CD4-positive, alpha-beta T cell (primary cell): ENCODE measurements at places on chromosomes 7 and 10.

GRCh38 chr7:17159500-17160037, 138.9 kb upstream of the AHR start:
- no peaks in the 10 kb centered on the region for H3K27me3 ChIP-seq
- H3K4me3 ChIP-seq = no peak overlapping the region
- H3K27ac ChIP-seq = no peak overlapping the region
- DNase-seq = no peak
- no peaks in the 10 kb centered on the region for H3K4me1 ChIP-seq

DNA sequence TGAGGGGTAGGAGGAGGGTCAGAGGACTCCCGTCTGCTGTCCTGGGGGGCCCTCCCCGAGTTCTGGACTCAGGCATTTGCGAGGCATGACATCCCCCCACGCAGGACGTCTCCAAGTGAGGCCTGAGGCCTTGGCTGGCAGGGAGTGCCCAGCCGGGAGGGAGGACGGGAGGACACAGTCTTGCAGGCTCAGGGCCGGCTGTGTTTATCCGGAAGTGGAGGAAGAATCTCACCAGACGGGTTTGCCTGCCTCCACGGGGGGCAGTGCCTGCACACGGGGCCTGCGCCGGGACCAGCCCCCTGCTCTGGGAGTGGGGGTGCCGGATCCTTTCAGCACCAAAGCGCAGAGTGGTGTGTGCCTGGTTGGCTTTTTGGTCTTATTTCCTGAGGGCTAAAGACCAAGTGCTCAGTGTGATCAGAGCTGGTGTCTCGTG, 10.9 kb downstream of the PWWP2B start:
- no peaks in the 10 kb centered on the region for H3K27me3 ChIP-seq
- H3K4me3 ChIP-seq = no peak overlapping the region
- peaks cover 21% of the 10 kb centered on the region for H3K4me1 ChIP-seq
- H3K27ac ChIP-seq = no peak overlapping the region
- peaks cover 10% of the 10 kb centered on the region for H3K36me3 ChIP-seq

DNA sequence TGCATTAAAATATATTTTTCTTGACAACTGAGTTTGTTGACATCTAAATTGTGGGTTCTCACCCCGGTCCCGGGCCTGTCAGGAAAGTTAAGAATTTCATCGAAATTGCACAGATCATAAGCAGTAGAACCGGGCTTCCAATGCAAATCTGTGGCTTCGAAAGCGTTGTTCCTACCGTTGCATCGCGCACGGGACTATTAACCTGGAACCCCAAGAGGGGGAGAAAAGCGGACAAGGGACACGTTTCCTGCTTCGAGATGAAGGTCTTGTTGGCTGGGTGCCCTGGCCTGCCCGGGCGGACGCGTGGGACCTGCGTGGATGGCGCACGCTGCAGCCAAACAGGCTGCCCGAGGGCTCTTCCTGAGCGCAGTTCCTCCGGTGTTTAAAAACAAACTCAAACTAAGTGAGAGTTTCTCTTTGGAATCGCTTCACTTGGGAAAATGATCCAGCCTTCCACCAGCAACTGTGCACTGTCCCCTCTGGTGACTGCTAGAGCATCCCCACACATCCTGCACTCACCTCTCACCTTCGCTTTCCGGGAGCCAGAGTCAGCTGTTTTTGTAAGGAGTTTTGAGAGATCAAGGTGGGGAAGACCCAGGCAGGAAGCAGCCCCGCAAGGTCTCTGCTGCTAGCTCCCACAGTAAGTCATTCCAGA, 5.1 kb upstream of the TBX20 start:
- peaks cover 99% of the 10 kb centered on the region for H3K27me3 ChIP-seq
- no peak overlapping the region for H3K4me3 ChIP-seq
- no peak for DNase-seq
- H3K4me1 ChIP-seq = peaks cover 5% of the 10 kb centered on the region
- no peaks in the 10 kb centered on the region for H3K36me3 ChIP-seq
- H3K27ac ChIP-seq = no peak overlapping the region

GRCh38 chr10:120578890-120579289, 121.9 kb downstream of the PLPP4 start:
- no peak for DNase-seq
- no peaks in the 10 kb centered on the region for H3K36me3 ChIP-seq
- no peaks in the 10 kb centered on the region for H3K27me3 ChIP-seq
- no peak overlapping the region for H3K27ac ChIP-seq
- no peak overlapping the region for H3K4me3 ChIP-seq
- H3K4me1 ChIP-seq = no peaks in the 10 kb centered on the region

DNA sequence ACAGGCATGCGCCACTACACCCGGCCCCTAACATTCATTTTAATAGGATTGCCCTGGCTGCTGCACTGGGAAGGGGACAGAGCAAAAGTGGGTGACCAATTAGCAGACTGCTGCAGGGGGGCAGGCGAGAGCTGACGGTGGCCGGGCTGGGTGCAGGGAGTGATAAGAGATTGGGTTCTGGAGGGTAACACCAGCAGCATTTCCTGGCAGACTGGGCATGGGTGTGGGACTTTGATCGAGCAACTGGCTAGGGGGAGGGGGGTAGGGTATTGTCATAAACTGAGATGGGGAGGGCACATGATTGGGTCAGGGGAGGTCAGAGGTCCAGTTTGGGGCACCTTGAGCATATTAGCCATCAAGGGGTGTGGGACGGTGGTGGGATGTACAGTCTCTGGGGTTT, 20.2 kb upstream of the AMZ1 start:
- peaks cover 7% of the 10 kb centered on the region for H3K4me1 ChIP-seq
- no peak overlapping the region for H3K4me3 ChIP-seq
- H3K27me3 ChIP-seq = peaks cover 7% of the 10 kb centered on the region
- H3K36me3 ChIP-seq = no peaks in the 10 kb centered on the region
- no peak overlapping the region for H3K27ac ChIP-seq

- H3K4me1 ChIP-seq = peaks cover 33% of the 10 kb centered on the region
- H3K27ac ChIP-seq = no peak overlapping the region
These were observed 1.3 kb upstream of the ZCCHC24 start for GRCh38 chr10:79446758-79447084.
